ENCODE measurements at places on chromosomes 16 and 17. TPM values are rescaled to one million over a fixed set of nuclear protein-coding genes. Genes with fewer than 3 reads are reported as not detected.

The HOXB4 gene
- 0.09 TPM for total RNA-seq

The CACNG5 gene
- not detected for total RNA-seq

The MLLT6 gene
- 21.9 TPM for total RNA-seq

The ITGA3 gene
- total RNA-seq: 396 TPM

The PRKCB gene
- total RNA-seq: 0.15 TPM

The MT4 gene
- not detected for total RNA-seq

The CFAP52 gene
- total RNA-seq: not detected

The FBXW10 gene
- total RNA-seq: 0.97 TPM

The PIK3R5 gene
- 0.09 TPM for total RNA-seq

The KRTAP4-4 gene
- not detected for total RNA-seq

The GNGT2 gene
- 1.1 TPM for total RNA-seq

The PIGL gene
- total RNA-seq: 17.5 TPM

The GALK1 gene
- total RNA-seq: 74.6 TPM

The KRTAP4-3 gene
- total RNA-seq: not detected

The MGAT5B gene
- total RNA-seq: 21.1 TPM

The PRR29 gene
- total RNA-seq: 0.75 TPM

The ZCCHC14 gene
- 8.8 TPM for total RNA-seq

The MYH3 gene
- total RNA-seq: 0.64 TPM

The OTOA gene
- 0.10 TPM for total RNA-seq

The SLC16A6 gene
- total RNA-seq: 0.30 TPM

The AARSD1 gene
- total RNA-seq: 56.9 TPM

The GRIN2A gene
- 0.02 TPM for total RNA-seq

The TM4SF5 gene
- 0.39 TPM for total RNA-seq

The CSH1 gene
- total RNA-seq: not detected

The JPH3 gene
- total RNA-seq: 1.9 TPM

The CLUH gene
- 99.7 TPM for total RNA-seq

The SPNS2 gene
- 11.3 TPM for total RNA-seq

The KRTAP3-1 gene
- not detected for total RNA-seq

The PPY gene
- total RNA-seq: 0.44 TPM

Data from A549 treated with Hydrocortisone at 1 μM for 4 hours (cell line).